ENCODE measurements at places on chromosomes 2 and 18. TPM values are rescaled to one million over a fixed set of nuclear protein-coding genes. Genes with fewer than 3 reads are reported as not detected.

- no peak for DNase-seq
Measured at GRCh38 chr18:62374410-62374965, 49.4 kb downstream of the TNFRSF11A start.

GRCh38 chr2:109411640-109412325 lies 202.0 kb downstream of the SEPTIN10 start:
- no peak for DNase-seq

DNA sequence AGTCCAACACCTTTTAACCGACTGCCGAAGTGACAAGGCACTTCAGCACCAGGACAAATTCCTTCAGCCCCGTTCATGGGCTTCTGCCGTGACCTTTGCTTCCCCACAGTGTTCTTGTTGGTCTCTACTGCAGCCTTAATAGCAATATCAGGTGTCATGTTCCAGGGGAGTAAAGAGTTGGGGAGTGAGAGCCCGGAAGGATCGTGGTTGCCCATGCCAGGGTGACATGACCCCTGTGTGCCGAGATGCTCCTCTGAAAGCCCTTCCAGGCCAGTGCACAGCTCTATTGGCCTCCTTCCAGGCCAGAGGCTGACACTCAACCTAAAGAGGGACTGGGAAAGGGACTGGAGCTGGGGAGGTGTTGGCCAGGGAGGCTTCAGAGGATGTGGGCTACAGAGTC lies 279.2 kb downstream of the CYRIA start:
- DNase-seq, result no peak

- DNase-seq, result no peak
Measured at GRCh38 chr2:234161932-234162331, 111.4 kb downstream of the SPP2 start.

- no peak for DNase-seq
Measured at GRCh38 chr18:76928179-76928868, 106.0 kb downstream of the ZNF236 start.

- no peak for DNase-seq
Measured at GRCh38 chr2:197941715-197942114, 137.3 kb downstream of the PLCL1 start.

GRCh38 chr2:172168917-172169346 lies 66.2 kb upstream of the DLX2 start:
- DNase-seq, result no peak

GRCh38 chr2:48444404-48444803 lies 85.5 kb upstream of the STON1 start:
- no peak for DNase-seq

- DNase-seq, result no peak
Measured at GRCh38 chr2:179260224-179260623, 4.4 kb downstream of the SESTD1 start.

GRCh38 chr2:130963196-130963848 lies 126.6 kb downstream of the ARHGEF4 start:
- peak; percentile 68 for DNase-seq

- DNase-seq, result no peak
Measured at GRCh38 chr2:159144776-159145614, 141.5 kb downstream of the WDSUB1 start.

DNA sequence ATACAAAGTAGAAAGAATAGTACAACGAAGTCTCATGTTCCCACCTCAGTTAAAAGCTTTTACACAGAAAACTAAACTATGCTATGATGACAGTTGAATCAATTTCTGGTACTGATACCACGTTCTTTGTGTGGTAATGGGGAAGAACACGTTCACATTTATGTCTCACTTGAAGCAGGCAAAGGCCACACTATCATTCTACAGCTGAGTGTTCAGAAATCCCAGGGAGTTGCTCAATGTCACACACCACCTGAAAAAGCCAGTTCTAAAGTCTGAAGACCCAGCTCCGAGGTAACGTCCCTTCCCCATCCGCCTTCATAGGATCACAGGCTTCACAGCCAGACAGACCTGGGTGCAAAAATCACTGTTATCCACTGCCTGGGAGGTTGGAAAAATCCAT lies 8.9 kb downstream of the RNF149 start:
- no peak for DNase-seq

DNA sequence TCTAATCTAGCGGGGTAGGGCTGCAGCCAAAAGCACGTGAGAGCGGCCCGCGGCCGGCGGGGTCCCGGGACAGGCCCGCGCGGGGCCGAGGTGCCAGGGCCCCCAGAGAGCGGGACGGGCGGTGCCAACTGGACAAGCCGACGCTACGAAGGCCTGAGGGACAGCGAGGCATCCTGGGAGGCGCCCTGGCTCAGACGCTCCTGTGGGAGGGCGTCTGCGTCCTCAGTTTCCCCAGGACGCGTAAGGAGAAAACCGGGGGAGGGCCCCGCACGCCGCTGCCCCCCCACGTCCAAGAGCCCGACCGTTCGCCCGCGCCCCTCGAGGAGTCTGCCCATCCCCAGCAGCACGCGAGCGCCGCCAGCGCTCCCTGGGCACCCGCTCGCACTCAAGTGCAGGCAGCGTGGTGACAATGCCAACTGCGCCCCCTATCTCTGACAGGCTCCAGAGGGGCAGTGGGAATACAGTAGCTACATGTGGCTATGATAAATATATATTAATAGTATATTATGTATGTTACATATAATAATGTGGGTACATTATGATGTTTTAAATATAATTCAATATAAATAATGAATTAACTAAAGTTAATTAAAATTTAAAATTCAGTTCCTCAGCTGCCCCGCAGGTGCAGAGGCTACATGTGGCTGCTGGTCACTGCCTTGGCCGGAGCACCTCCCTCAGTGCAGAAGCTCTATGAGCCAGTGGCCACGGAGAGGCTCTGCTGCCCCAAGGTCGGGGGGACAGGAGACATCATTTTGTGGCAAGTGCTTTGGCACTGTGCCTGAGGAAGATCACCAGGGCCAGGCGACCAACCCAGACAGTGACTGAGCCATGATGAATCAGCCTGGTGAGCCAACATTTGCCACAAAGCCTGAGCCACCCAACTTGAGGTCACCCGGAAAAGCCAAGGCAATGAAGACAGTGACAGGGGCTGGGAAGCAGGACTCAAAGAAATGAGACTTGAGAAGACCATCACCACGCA lies 5.5 kb upstream of the SFT2D3 start:
- peak; percentile 92 for DNase-seq

- DNase-seq, result no peak
Measured at GRCh38 chr2:73264783-73265182, 19.5 kb downstream of the FBXO41 start.

DNA sequence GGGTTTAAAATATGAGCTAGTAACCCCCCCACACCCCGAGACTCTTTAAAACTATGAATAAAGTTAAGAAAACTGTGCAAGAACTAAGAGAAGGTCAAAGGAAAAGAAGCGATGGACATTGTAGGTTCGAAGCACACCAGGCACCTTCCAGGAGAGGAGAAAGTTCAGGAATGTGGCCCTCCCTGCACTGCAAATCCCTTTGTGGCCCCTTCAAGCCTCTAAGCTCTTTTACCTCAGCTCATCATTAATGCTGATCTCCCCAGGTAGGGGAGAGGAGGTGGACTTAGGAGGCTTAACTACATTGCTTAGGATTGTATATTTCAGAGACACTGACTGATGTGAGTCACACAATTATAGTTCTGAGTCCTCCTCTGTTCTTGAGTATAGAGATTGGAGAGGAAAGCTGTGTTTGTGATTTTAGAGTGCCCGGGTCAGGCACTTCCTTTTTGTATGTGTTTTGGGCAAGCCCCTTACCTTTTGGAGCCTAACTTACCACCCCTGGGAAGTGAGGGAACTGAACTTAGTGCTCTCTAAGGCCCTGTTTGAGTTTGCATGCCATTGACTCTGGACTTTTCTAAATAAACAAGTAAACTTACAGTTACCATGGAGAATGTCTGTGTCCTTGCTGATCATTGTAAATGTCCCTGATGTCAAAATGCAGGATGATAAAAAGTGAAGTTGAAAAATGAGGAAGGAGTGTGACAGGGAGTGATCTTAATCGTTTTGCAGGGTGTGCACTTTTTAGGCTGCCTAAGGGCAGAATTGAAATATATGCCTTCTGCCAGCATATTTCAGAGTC lies 140.8 kb upstream of the ZEB2 start:
- no peak for DNase-seq

GRCh38 chr2:148882051-148882450 lies 7.0 kb downstream of the KIF5C start:
- peak; percentile 56 for DNase-seq

- DNase-seq, result peak; percentile 60
Measured at GRCh38 chr18:54916507-54916906, 42.8 kb downstream of the CCDC68 start.

- DNase-seq, result no peak
Measured at GRCh38 chr2:12465631-12466135, 251.1 kb upstream of the TRIB2 start.

GRCh38 chr2:86358957-86359356 lies 21.5 kb upstream of the REEP1 start:
- no peak for DNase-seq

DNA sequence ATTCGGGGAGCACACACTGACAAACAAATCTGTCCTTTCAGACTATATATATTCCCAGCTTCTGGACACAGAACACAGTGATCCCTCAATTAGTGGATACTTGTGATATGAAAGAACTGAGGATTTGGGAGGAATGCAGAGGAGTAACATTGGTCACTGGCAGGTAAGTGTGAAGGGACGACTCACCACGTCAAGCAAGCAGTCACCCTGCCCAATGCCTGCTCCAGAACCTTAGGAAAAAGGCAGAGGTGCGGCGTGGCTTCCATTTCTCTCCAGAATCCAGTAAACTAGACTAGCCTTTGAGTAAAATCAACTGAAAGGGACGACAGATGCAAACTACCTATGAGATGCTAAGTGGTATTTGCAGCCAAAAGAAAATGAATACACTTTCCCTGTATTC lies 1.1 kb downstream of the CCDC93 start:
- peak; percentile 53 for DNase-seq

DNA sequence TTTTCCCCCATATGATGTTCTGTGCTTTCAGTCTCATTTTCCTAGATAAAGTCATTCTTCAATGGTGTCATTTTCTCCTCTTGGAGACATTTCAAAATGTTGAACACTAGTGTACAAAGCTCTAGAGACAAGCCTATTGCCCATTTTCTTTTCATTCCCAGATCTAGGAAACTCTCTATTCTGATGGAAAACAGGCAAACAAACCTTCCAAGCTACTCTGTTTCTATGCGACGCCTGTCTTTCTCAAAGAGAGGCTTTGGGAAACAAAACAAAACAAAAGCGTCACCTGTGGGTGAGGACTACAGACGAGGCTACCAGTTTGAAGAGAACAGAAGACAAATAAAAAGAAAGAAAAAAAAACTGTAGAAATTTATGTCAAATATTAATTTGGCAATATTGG lies 311.0 kb downstream of the CBLN2 start:
- no peak for DNase-seq

DNA sequence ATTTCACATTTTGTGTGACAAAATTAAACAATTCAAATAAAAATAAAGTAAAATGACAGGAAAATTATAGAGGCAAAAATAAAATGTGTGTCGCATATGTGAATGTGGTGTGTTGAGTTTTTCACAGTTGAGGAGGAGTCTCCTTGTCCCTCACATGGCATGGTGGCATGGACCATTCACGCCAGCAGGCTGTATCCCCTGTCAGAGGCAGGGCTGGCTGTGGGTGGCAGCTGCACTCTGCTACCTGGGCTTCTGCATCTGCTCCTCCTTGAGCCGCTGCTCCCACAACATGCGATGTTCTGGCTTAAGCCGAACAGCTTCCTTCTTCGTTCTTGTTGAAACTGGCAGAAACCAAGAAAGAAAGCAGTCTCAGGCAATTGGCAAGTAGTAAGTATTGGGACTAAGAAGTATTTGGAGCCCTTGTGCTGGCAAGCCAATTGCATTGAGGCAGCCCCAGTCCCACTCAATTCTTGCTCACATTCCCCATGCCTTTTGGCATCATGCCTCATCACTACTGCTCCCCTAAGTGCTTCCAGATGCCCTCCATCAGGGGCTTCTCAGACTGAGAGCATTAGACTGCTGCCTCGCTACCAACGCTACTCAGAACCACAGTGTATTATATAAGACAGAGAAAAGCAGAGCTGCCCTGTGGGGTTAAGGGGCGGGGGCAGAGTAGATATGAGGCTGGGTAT lies 177.9 kb upstream of the NABP1 start:
- DNase-seq, result no peak

CXCR4 gene
- total RNA-seq, result 310 TPM

ICOS gene
- not detected for total RNA-seq

ASAP2 gene
- 9.4 TPM for total RNA-seq

HTR2B gene
- not detected for total RNA-seq

HNMT gene
- total RNA-seq, result 18.0 TPM

SLC19A3 gene
- 1.1 TPM for total RNA-seq

IGFBP5 gene
- total RNA-seq, result 8.9 TPM

DSG2 gene
- 112 TPM for total RNA-seq

DES gene
- 1.6 TPM for total RNA-seq

MYOM1 gene
- total RNA-seq, result 0.27 TPM

SCN2A gene
- 0.25 TPM for total RNA-seq

TCF4 gene
- 45.3 TPM for total RNA-seq

AMER3 gene
- 1.2 TPM for total RNA-seq

STPG4 gene
- 0.42 TPM for total RNA-seq

IDH1 gene
- 319 TPM for total RNA-seq

FAM237A gene
- total RNA-seq, result not detected

IL36B gene
- total RNA-seq, result not detected

CTAGE1 gene
- not detected for total RNA-seq

CPLX4 gene
- not detected for total RNA-seq

CDH7 gene
- 0.28 TPM for total RNA-seq
